ENCODE measurements at places on chromosomes 12 and 14.

GRCh38 chr12:105110851-105111250, 3.3 kb downstream of the WASHC4 start:
- DNase-seq, result no peak

GRCh38 chr14:78007160-78007559, 163.0 kb upstream of the NRXN3 start:
- DNase-seq, result no peak

DNA sequence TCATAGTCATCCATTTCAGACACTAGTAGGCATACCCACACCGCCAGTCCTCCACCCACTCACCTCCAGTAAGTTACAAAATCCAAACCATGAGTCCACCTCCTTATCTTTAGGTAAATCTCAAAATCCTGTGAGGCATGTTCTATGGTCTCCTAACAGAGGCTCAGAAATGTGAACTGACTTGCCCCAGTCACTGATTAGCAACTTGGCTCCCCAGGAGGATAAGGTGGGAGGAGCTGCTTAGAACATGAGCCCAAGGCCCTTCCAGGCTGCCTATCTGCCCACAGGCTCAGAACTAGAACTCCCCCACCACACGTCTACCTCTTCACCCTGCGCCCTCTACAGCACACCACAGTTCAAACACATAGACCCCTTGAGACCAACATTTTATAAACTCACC, 19.9 kb downstream of the SETD3 start:
- no peak for DNase-seq

DNA sequence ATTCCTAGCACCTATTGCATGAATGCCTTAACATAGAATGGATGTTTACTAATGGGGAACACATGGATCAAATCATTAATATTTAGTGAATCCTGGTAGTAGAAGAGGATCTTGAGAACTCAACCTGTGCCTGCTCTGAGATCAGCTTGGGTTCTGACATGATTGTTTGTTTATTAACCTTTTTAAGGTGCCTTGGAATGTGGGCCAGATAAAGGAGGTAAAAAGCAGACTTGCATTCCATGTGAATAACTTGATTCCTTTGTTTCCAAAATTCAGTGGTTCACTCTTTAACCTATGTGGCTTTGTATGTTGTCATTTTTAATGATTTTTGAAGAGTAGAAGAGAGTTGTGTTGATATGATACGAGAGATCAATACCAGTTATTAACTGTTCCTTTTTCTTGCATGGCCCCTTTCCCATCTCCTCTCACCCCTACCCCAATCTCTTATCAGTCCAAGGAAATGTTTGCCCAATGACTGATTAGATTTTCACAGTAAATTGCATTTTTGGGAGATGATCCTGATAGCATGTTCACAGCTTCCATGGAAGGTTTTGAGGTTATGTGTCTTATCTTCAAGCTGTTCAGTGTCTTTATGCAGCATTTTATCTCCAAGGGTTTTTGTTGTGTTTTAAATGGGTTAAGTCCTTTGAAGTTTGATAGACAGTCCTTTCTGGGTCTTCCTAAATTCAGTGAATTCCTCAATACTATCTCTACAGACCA, 193.7 kb upstream of the FRMD6 start:
- no peak for DNase-seq

GRCh38 chr12:132056320-132056719, 87.8 kb downstream of the DDX51 start:
- DNase-seq, result no peak

- DNase-seq, result no peak
Measured at GRCh38 chr12:20368114-20368650, at the start of gene PDE3A. Gene PDE3A (plus strand): TSS chr12:20368537. CDS start chr12:20369285, 748 bp downstream.

GRCh38 chr12:57740656-57741412, 2.3 kb upstream of the AGAP2 start:
- DNase-seq, result peak; percentile 62

- no peak for DNase-seq
Measured at GRCh38 chr12:13581031-13581430, 384.5 kb downstream of the EMP1 start.

DNA sequence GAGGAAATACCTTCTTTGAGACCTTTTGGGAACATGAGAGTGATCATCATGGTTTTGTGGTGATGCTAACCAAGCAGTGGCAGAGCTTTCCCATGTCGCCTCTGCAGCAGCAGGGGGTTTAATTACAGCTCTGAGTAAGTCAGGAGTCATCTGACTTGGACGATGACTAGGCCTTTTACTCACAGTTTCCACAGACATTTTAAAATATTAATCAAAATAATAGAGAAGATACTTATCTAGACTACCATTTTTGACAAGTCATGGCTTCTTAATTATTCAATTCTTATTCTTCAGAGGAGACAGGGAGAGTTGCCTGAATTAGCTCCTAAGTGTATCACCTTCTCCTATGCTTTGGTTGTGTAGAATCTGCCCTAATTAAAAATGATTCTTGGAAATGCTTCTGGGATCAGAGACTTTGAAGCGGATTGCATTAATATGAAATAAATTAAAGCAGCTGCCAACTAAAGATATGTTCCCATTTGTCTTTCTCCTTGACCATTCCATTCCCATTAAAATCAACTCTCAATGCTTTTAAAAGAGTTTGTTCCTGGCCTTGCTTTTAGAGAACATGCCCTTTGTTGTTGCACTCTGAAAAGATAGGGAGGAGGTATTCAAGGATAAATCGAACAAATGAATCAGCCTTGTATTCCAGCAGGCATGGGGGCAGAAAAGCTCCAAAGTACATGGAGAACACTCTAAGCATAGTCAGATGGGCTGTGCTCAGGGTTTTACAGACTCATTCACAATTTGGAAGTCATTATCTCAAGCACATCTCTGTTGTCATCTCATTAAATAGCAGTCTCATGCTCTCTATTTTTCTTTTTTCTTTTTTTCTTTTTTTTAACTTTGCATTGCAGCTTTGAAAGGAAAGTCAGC, 7.7 kb upstream of the IFNG-AS1 start:
- no peak for DNase-seq
